NCI-H510A treated with DMSO at 0.1 percent for 48 hours (cell line): ENCODE measurements at places on chromosomes 4 and X.
A peak's percentile ranks its signal among the peaks of the same experiment; 100 is the strongest.

- DNase-seq = peak; percentile 78
Measured at GRCh38 chr4:139728840-139729239, 63.2 kb downstream of the MGST2 start.

- DNase-seq = no peak
Measured at GRCh38 chrX:10089378-10089795, 67.4 kb upstream of the CLCN4 start.

GRCh38 chr4:106868381-106869035 is 167.6 kb downstream of the DKK2 start:
- DNase-seq = no peak

DNA sequence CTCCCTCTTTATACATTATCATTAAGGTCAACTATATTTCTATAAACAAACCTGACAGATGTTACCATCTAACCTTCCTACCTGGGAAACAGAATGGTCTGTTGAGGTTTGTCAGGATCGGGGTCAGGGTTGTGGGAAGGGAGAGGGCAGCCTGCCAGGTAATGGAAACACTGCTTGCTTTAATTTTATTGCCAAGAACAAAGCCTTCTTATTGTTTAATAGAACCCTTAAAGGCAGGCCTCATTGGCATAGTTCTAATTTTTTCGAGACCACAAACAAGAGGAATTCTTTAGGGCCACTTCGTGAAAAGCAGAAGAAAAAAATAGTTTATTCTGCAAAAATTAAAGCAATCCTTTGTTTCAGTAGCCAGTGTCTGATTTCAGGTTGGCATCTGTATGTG is 113.2 kb downstream of the MID1 start:
- DNase-seq = no peak

DNA sequence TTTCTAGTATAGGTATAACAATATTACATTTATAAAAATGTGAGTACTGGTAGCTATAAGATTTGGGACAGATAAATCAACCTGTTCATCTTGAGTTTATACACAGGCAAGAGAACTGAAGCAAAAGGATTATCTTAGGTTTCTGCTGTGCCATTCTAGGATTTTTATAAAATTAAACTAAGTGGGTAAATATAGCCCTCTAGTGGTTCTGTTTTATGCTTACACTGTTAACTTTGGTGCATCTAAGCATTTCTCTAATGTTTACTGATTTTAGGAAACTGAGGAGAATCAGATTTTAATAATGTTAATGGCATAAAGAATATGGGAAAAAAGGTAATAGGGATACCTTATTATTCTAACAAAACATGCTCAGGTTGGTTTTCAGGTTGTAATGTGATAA is 1.1 kb upstream of the RRH start:
- DNase-seq = no peak

- no peak for DNase-seq
Measured at GRCh38 chr4:40423735-40424134, 88.6 kb downstream of the CHRNA9 start.

- no peak for DNase-seq
Measured at GRCh38 chr4:38210396-38211114, 250.4 kb downstream of the PTTG2 start.

DNA sequence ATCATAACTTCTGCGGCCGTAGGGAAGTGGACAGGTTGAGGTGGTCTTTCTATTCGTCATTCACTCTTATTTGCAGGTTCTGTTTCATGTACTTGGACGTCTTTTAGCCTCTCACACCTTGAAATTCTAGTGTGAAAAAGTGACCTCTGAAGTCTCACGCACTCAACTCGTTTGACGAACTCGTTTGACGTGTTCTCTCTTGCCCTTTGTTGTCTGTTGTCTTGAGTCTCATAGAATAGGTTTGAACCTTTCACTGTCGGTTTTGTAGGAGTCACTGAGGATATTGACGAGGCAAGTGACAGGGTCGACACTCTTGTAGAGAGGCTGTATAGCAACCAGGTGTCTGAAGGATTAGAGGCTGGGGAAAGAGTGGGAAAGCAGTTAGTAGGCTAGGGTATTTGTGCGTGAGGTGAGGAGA is 1.1 kb upstream of the PGRMC2 start:
- peak; percentile 45 for DNase-seq

- DNase-seq = no peak
Measured at GRCh38 chrX:21528076-21528475, 130.1 kb downstream of the KLHL34 start.

DNA sequence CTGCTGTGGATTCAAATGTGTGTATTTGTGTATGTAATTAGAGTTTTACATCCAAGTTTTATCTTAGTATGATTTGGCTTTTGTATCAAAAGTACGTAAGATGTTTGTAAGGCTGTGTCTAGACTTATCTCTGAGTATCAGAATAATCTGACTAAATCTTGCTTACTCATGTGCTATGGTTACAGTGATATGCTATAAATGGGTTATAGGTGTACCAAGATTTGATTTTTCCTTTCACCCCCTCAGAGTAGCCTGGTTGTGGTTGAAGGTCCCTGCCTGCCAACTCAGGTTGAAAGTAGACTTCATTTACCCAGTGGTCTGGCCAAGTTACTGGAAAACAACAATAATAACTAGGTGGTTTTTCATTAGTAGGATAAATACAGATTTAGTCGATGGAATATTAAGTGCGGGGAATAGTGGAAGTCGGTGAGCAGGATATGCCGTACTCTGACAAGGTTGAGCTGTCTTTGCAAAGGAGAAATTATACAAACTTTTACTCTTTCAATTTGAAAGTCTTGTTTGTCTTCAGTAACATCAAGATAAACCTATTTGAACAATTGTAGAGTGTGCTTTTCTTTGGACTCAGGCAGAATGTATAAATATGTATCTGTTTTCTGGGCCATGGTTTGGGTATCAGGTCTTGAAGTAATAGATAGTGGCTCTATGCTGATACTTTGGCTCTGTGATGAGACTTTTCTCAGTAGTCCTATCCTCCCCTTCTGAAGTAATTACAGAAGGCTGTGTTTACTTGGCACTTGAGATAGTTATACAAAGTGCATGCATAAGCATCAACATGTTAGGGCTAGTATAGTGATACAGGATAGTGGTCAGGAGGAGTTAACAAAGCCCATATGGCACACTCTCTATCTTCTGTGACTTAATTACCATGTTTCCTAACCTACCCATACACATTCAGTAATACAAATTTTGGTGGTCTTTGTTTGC is 23.7 kb downstream of the BMP2K start:
- DNase-seq = peak; percentile 88

- DNase-seq = no peak
Measured at GRCh38 chr4:174062831-174063230, 220.6 kb downstream of the FBXO8 start.

GRCh38 chr4:103054030-103054429 is 22.5 kb downstream of the SLC9B2 start:
- DNase-seq = no peak

- DNase-seq = no peak
Measured at GRCh38 chrX:38095971-38096529, 89.7 kb downstream of the SYTL5 start.

DNA sequence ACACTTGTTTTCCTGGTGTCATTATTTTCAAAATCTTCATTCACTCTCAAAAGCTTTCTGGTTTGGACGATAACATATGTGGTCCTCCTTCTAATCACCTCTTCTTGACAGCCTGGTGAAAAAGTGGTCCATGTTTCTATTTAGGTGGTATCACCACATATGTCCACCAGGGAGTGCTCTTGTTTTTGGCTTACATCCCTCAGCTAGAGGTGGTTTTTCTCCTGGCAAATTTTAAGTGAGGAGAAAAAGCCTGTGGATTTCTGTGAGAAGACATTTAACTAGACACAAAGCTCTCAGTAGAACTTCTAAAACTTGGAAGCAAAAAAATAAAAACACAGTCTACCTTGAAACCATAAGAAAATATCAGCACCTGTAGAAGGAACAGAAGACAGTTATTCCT is 58.0 kb upstream of the FRMPD4 start:
- DNase-seq = peak; percentile 29
